A673 (cell line): ENCODE measurements at places on chromosomes 7 and 10. TPM values are rescaled to one million over a fixed set of nuclear protein-coding genes. Genes with fewer than 3 reads are reported as not detected.

DNA sequence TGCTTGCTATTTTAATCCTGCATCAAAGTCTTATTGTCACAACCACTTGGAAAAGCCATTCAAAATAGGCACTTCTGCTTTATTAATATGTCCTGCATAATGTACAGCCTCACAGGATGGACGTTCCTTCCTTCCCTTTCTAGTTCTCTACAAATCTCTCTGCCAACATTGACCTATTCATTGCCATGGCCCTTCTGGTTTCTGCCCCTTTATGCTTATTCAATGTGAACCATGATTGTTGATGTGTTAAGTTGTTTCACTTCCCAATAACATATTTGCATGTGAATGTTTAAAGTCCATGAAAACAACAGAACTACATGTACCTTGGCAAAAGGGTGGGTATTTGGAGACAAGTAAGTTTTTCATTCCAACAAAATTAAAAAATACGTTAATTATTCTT lies 45.7 kb downstream of the COL28A1 start:
- H3K36me3 ChIP-seq, result no peaks in the 10 kb centered on the region
- DNase-seq, result no peak
- H3K4me3 ChIP-seq, result no peak overlapping the region
- no peaks in the 10 kb centered on the region for H3K27me3 ChIP-seq

DNA sequence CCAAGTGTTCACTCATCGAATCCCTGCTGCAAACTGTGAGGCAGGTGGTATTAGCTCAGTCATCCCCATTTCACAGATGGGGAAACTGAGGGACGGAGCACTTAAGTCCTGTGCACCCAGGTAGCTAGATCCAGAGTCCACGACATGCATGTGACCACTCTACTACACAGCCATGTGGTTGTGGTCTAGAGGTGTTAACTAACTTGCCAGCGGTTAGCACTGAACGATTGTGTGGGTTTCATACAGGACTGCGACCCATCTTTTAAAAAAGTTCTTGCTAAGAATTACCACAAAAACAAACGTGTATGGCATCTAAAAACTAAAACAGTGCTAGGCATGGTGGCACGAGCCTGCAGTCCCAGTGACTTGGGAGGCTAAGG lies 16.1 kb upstream of the ABCC2 start:
- no peaks in the 10 kb centered on the region for H3K36me3 ChIP-seq
- DNase-seq, result no peak
- no peaks in the 10 kb centered on the region for H3K27me3 ChIP-seq
- no peak overlapping the region for H3K27ac ChIP-seq
- peaks cover 9% of the 10 kb centered on the region for H3K4me1 ChIP-seq

- peaks cover 54% of the 10 kb centered on the region for H3K27me3 ChIP-seq
- H3K36me3 ChIP-seq, result no peaks in the 10 kb centered on the region
- H3K4me3 ChIP-seq, result no peak overlapping the region
- H3K27ac ChIP-seq, result no peak overlapping the region
- no peak for DNase-seq
Measured at GRCh38 chr10:123742751-123743440, 76.7 kb downstream of the GPR26 start.

DNA sequence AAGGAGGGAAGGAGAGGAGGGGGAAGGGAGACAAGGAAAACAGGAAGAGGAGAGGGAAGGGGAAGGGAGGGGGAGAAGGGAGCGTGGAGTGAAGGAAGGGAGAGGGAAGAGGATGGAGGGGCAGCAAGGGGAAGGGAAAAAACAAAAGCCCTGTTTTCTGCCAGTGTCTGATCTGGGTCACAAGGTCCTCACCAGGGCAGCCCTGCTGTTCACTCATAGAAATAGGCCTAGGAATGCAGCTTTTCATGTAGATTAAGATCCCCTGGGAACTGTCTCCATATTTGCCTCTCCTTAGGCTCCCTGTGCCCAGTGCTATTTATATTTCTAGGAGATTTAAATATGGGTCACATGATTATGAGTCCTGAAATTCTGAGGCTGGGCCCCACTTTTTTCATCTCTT lies 790.7 kb downstream of the TNS3 start:
- no peaks in the 10 kb centered on the region for H3K4me1 ChIP-seq
- no peaks in the 10 kb centered on the region for H3K36me3 ChIP-seq
- DNase-seq, result no peak

GRCh38 chr7:73749931-73750776 lies 11.6 kb upstream of the ABHD11 start:
- DNase-seq, result no peak
- no peaks in the 10 kb centered on the region for H3K4me1 ChIP-seq
- no peak overlapping the region for H3K4me3 ChIP-seq
- H3K27ac ChIP-seq, result no peak overlapping the region
- H3K36me3 ChIP-seq, result no peaks in the 10 kb centered on the region

- DNase-seq, result no peak
- H3K4me1 ChIP-seq, result no peaks in the 10 kb centered on the region
- H3K4me3 ChIP-seq, result no peak overlapping the region
- H3K27me3 ChIP-seq, result no peaks in the 10 kb centered on the region
Measured at GRCh38 chr7:51344406-51345138, 28.0 kb upstream of the COBL start.

DNA sequence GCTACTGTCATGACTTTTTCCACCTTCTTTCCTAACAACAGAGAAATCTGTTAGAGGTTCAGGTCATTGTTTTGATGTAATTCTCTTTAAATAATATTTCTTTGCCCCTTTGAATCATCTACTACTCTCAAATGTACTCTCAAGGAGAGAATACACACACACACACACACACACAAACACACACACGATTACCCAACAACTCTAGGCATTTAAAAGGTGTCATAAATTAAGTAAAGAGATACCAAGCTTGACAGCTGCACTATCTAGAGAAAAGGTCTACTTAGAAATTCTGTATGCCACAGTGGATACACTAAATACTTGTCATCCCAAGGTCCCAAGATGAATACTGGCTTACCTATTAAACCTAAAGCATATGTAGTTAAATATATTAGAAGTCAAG lies 4.8 kb downstream of the PANK1 start:
- no peak for DNase-seq
- H3K36me3 ChIP-seq, result no peaks in the 10 kb centered on the region
- no peaks in the 10 kb centered on the region for H3K27me3 ChIP-seq
- H3K27ac ChIP-seq, result no peak overlapping the region
- no peak overlapping the region for H3K4me3 ChIP-seq

DNA sequence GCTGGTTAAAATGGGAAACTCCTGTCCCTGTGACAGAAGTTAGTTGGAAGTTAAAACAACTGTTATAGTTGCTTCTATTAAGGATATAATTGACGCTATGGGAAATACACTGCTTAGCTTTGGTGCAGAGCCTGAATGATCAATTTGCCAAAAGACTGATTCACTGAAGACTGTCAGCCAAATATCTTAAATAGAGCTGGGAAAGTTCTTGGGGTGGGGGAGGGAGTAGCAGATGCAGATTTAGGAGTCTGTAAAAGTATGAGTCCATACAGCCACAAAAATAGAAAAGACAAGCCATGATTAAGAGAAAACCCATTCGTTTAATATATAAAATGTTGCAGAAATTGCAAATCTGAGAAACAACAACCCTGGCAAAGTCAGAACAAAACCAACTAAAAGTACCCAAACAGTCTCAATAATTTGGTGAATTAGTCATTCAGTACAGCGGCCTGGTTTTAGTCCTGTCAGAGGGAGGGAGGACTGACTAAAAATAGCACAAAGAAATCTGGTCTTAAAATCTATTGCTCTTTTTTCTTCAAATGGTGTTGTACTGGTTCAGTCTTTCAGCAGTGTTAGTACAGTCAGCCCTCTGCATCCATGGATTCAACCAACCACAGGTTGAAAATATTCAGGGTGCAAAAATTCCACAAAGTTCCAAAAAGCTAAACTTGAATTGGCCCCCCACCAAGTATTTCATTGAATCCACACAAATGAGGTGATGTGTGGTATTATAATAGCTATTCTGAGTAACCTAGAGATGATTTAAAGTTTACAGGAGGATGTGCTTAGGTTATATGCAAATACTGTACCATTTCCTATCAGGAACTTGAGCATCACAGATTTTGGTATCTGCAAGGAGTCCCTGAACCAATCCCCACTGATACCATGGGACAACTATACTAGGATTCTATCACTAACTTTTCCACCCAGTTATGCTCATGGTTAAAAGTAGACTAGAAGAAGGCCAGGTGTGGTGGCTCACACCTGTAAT lies 30.0 kb downstream of the STK17A start:
- H3K27me3 ChIP-seq, result no peaks in the 10 kb centered on the region
- H3K36me3 ChIP-seq, result peaks cover 6% of the 10 kb centered on the region
- peaks cover 7% of the 10 kb centered on the region for H3K4me1 ChIP-seq
- H3K27ac ChIP-seq, result no peak overlapping the region

GRCh38 chr10:15572531-15573045 lies 147.1 kb downstream of the ITGA8 start:
- no peak for DNase-seq
- H3K4me3 ChIP-seq, result no peak overlapping the region
- no peaks in the 10 kb centered on the region for H3K36me3 ChIP-seq
- H3K27ac ChIP-seq, result no peak overlapping the region

DNA sequence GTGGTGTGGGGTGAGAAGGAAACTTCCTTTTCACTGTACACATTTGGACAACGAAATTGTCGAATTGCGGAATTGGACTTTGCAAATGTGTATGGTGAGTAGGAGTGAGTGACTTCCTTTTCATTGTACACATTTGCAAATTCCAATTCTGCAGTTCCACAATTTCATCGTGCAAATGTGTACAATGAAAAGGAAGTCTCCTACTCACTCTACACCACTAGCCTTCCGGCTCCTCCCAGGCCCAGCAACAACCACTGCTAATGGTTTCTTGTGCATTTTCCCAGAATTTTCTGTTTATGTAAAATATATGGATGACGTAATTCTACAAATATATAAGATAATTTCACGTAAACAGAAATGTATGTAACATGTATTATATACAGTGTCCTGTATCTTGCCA lies 118.5 kb downstream of the ARL4A start:
- H3K4me3 ChIP-seq, result no peak overlapping the region
- H3K27me3 ChIP-seq, result no peaks in the 10 kb centered on the region
- H3K36me3 ChIP-seq, result no peaks in the 10 kb centered on the region
- DNase-seq, result peak; percentile 37
- peaks cover 9% of the 10 kb centered on the region for H3K4me1 ChIP-seq

Gene STEAP2
- 114 and 134 TPM in 2 replicates for total RNA-seq

Gene RPEL1
- not detected in 2 replicates for total RNA-seq

Gene KLF14
- total RNA-seq, result not detected in 2 replicates

Gene CACNB2
- 30.0 and 34.1 TPM in 2 replicates for total RNA-seq
